Endothelial cell (in vitro differentiated cells): ENCODE measurements at places on chromosomes 12 and 14. TPM values are rescaled to one million over a fixed set of nuclear protein-coding genes. Genes with fewer than 3 reads are reported as not detected.

CPNE6 gene
- total RNA-seq = not detected

- H3K36me3 ChIP-seq = peaks cover 34% of the 10 kb centered on the region
- peaks cover 16% of the 10 kb centered on the region for H3K27me3 ChIP-seq
- DNase-seq = no peak
- H3K27ac ChIP-seq = peak overlapping the region; percentile 82
- peak overlapping the region; percentile 37 for H3K4me3 ChIP-seq
- peaks cover 48% of the 10 kb centered on the region for H3K4me1 ChIP-seq
Observed at GRCh38 chr14:22847661-22848341, 11.4 kb downstream of the MMP14 start.

DNA sequence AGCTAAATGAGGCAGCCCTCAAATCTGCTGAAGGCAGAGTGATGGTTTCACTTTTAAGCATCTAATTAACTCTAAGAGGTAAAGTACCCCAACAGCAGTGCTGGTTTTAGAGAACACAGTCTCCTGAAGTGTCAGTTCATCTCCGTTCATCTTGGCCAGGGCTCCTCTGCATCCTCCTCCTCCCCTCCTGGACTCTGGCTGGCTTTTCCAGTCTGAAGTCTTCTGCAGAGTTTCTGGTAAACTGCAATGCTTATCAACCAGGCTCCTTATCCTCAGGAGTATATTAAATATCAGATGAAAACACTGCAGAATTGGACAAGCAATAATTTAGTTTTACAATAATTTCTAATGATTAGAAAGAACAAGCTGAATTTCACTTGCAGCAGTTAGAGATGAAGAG lies 115.4 kb downstream of the GTF2A1 start:
- H3K4me1 ChIP-seq = peaks cover 6% of the 10 kb centered on the region
- no peak overlapping the region for H3K27ac ChIP-seq
- no peak for DNase-seq
- H3K36me3 ChIP-seq = no peaks in the 10 kb centered on the region

TC2N gene
- total RNA-seq = 1.4 TPM

DNA sequence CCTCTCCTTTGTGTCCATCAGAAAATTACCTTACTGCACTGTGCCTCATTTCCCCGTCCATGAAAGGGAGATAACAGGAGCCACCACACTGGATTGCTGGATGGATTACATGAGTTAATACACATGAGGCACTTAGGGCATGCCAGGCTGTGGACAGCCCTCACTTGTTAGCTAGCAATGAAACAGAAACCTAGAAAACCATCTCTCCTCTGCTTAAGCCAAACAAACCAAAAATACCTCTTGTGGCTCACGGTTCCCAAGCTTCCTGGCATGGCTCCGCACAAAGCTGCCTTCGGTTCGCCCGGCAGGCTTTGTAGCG lies 660 bp upstream of the HCFC2 start:
- peaks cover 9% of the 10 kb centered on the region for H3K4me1 ChIP-seq
- DNase-seq = peak; percentile 22
- peaks cover 2% of the 10 kb centered on the region for H3K27me3 ChIP-seq
- no peaks in the 10 kb centered on the region for H3K36me3 ChIP-seq
- H3K27ac ChIP-seq = no peak overlapping the region
- peak overlapping the region; percentile 92 for H3K4me3 ChIP-seq

DNA sequence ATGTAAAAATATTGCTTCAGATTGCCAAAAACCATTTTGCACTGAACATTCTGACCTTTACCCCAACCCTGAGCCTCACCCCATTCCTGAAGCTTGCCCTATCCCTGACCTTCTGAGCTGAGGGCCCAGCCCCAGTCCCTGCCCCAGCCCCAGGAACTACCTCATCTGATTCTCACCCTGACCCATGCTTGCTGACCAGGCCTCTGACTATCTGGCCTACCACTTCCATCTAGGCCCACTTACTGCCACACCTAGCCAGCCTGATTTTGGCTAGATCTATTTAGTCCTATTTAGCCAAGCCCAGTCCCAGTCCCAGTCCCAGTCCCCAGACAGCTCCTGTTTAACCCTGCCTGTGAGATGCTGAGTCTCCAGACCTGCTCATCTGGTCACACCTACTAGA lies 33.6 kb downstream of the OR10P1 start:
- H3K27me3 ChIP-seq = peaks cover 12% of the 10 kb centered on the region
- DNase-seq = no peak
- H3K4me1 ChIP-seq = no peaks in the 10 kb centered on the region
- H3K36me3 ChIP-seq = no peaks in the 10 kb centered on the region
- H3K27ac ChIP-seq = no peak overlapping the region

DNA sequence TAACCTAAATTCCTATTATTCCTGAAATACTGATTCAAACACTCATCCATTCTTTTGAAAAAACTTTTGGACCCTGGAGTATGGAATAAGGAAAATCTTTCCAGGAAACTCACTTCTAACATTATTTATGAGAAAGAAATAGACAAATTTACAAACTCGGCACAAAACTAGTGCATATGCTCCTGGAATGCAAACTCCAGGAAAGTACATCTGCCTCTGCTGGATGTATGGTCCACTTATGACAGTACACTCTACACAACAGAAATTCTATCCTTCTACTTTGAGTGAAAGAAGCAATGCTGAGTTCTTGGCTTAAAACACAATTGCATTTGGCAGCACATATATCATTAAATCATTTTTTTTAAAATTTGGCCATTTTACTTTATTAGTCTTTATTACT lies 700.5 kb upstream of the STXBP6 start:
- DNase-seq = no peak
- no peak overlapping the region for H3K27ac ChIP-seq
- no peak overlapping the region for H3K4me3 ChIP-seq
- no peaks in the 10 kb centered on the region for H3K36me3 ChIP-seq
- no peaks in the 10 kb centered on the region for H3K27me3 ChIP-seq

MYF6 gene
- 0.31 TPM for total RNA-seq

LPAR5 gene
- total RNA-seq = 2.7 TPM

DNA sequence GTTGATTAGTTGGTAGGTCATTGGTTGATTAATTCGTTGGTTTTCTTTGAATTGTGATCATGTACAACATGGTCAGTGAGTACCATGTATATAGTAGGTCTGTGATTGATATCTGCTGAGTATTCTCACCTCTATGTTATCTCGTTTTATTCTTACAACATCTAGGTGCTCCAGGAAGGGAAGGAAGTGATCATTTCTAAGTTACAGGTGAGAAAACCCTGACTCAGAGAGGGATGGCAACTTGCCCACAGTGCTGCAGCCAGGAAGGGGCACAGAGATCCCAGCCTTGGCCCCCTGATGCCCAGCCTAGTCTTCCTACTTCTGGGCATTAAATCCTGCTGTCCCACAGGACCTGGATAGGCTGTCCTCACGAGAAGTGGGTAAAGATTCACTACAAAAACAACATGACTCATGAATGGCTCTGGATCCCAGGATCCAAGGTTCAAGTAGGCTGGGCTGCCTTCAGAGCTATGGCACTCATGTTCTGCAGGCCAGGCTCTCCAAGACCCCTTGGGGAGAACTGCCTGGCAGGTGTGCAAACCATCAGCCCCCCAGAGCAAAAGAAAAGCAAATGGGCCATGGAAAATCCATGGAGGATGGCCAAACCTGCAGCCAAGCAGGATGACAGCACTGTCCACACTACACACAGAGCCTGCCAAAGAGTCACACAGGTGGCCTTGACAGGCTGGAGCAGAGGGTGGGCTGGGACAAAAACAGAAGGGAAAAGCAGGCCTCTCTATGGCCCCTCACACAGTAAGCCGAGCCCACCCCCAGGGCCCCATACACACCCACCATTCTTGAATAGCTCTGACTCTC lies 146.2 kb downstream of the BCL11B start:
- H3K4me1 ChIP-seq = peaks cover 11% of the 10 kb centered on the region
- DNase-seq = peak; percentile 1
- no peaks in the 10 kb centered on the region for H3K27me3 ChIP-seq
- no peak overlapping the region for H3K27ac ChIP-seq
- peaks cover 3% of the 10 kb centered on the region for H3K36me3 ChIP-seq
- H3K4me3 ChIP-seq = no peak overlapping the region

FIGNL2 gene
- total RNA-seq = 42.0 TPM

GRCh38 chr14:64405295-64405694 lies 17.1 kb downstream of the MTHFD1 start:
- no peak for DNase-seq
- no peaks in the 10 kb centered on the region for H3K4me1 ChIP-seq
- H3K27me3 ChIP-seq = no peaks in the 10 kb centered on the region
- H3K36me3 ChIP-seq = peaks cover 3% of the 10 kb centered on the region

GRCh38 chr12:50156641-50157040 lies 10.5 kb downstream of the CERS5 start:
- no peak for DNase-seq
- no peak overlapping the region for H3K4me3 ChIP-seq
- no peak overlapping the region for H3K27ac ChIP-seq
- peaks cover 6% of the 10 kb centered on the region for H3K36me3 ChIP-seq
- H3K4me1 ChIP-seq = no peaks in the 10 kb centered on the region

DNA sequence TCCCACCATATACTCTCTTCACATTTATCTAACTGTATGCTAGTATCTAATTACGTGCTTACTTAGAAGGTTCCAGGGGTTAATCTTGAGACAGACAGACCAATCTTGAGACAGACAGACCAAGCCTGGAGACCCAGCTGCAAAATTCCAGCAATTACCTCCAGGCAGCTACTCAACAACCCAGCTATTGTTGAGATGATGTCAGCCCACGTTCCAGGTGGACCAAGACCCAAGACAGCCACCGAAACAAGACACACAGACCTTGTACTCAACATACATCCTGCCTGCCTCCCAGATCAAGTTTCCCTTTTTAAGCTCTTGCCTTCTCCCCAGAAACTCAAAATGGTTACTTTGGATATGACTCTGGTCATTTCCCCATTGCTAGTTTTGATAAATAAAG lies 64.9 kb upstream of the VASH1 start:
- H3K27ac ChIP-seq = no peak overlapping the region
- H3K27me3 ChIP-seq = peaks cover 5% of the 10 kb centered on the region
- H3K36me3 ChIP-seq = no peaks in the 10 kb centered on the region
- no peak overlapping the region for H3K4me3 ChIP-seq
- no peaks in the 10 kb centered on the region for H3K4me1 ChIP-seq

COX8C gene
- not detected for total RNA-seq

DNA sequence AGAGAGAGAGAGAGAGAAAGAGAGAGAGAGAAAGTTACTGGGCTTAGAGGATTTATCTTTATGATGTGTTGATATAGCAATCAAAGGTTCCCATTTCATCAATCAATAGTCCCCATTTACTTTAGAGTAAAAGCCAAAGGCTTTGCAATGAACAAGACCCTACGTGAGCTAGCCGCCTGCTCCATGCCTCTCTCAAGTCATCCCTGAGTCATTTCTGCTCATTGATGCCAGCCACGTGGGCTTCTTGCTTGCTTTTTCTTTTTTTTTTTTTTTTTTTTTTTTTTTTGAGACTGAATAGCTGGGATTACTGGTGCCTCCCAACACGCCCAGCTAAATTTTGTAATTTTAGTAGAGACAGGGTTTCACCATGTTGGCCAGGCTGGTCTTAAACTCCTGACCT lies 70.9 kb downstream of the GPR135 start:
- H3K36me3 ChIP-seq = no peaks in the 10 kb centered on the region
- peaks cover 7% of the 10 kb centered on the region for H3K4me1 ChIP-seq
- H3K4me3 ChIP-seq = no peak overlapping the region
- no peak for DNase-seq
- peaks cover 1% of the 10 kb centered on the region for H3K27me3 ChIP-seq

GRCh38 chr12:126156806-126157574 lies 1091.8 kb downstream of the AACS start:
- no peak overlapping the region for H3K4me3 ChIP-seq
- H3K27me3 ChIP-seq = peaks cover 6% of the 10 kb centered on the region
- H3K27ac ChIP-seq = no peak overlapping the region
- no peak for DNase-seq

DNA sequence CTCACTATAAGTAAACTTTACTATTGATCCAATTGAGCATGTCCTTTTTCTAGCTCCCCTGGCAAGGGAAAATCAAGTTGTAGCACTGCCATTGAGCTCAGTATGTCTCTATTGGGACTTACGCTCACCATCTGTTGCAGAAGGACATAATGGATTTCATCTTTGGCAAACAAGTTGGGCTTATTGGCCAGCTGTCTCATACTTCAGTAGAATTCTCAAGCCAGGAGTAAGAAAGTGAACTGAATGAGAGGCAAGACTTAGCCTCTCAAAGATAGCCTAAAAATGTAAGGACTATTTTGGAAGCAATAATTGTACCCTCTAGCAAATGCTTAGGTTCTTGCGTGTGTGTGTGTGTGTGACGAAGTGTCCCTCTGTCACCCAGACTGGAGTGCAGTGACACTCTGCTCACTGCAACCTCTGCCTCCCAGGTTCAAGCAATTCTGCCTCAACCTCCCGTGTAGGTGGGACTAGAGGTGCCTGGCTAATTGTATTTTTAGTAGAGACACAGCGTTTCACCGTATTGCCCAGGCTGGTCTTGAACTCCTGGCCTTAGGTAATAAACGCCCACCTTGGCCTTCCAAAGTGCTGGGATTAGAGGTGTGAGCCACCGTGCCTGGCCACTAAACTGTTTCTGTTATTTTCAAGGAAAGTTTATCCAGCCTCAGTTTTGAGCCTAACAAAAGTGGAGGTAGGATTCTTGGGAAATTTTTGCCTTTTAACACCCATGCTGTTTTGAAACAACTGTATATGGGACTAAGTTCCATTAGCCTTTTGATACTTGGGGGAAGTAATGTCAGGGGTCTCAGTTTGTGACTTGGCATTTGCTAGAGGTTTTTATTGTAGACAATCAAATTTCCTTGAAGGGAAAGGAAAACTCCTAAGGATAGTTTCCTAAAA lies 7.0 kb downstream of the HNRNPA1 start:
- peaks cover 48% of the 10 kb centered on the region for H3K36me3 ChIP-seq
- H3K4me3 ChIP-seq = no peak overlapping the region
- peaks cover 26% of the 10 kb centered on the region for H3K4me1 ChIP-seq
- H3K27ac ChIP-seq = peak overlapping the region; percentile 5
- H3K27me3 ChIP-seq = peaks cover 5% of the 10 kb centered on the region
- no peak for DNase-seq

GRCh38 chr12:107366322-107366721 lies 273.0 kb upstream of the CRY1 start:
- peaks cover 3% of the 10 kb centered on the region for H3K27me3 ChIP-seq
- H3K36me3 ChIP-seq = no peaks in the 10 kb centered on the region
- no peak for DNase-seq
- no peaks in the 10 kb centered on the region for H3K4me1 ChIP-seq
- H3K27ac ChIP-seq = no peak overlapping the region

- H3K27me3 ChIP-seq = no peaks in the 10 kb centered on the region
- H3K4me3 ChIP-seq = no peak overlapping the region
- H3K27ac ChIP-seq = no peak overlapping the region
- no peaks in the 10 kb centered on the region for H3K36me3 ChIP-seq
Observed at GRCh38 chr12:80659512-80660063, 47.8 kb upstream of the MYF6 start.

DNA sequence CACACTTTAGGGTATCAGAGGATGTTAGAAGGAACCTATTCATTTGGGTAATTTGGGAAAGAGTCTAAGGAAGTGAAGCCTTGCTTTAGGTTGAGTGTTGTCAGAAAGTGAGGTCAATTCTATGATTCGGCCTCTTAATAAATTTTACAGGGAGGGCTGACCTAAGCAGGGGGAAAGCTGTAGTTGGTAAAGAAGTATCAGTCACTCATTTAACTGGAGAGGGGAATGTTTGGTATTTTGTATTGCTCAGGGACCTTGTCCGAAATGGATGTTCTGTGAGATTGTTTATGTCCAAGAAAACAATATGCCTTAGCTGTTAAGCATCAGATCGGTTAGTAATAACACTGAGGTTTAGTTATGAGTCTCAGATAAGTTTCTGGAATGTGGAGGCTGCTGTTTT lies 7.3 kb downstream of the CAND1 start:
- no peak overlapping the region for H3K27ac ChIP-seq
- no peaks in the 10 kb centered on the region for H3K36me3 ChIP-seq
- no peak overlapping the region for H3K4me3 ChIP-seq
- DNase-seq = no peak
- H3K4me1 ChIP-seq = peaks cover 3% of the 10 kb centered on the region
- peaks cover 2% of the 10 kb centered on the region for H3K27me3 ChIP-seq
